Stimulated activated naive CD8-positive, alpha-beta T cell treated with anti-CD3 and anti-CD28 coated beads, Interleukin-15, amount 100 ng/mL, for 72 hours (primary cell): ENCODE measurements at places on chromosomes 13 and 19.

DNA sequence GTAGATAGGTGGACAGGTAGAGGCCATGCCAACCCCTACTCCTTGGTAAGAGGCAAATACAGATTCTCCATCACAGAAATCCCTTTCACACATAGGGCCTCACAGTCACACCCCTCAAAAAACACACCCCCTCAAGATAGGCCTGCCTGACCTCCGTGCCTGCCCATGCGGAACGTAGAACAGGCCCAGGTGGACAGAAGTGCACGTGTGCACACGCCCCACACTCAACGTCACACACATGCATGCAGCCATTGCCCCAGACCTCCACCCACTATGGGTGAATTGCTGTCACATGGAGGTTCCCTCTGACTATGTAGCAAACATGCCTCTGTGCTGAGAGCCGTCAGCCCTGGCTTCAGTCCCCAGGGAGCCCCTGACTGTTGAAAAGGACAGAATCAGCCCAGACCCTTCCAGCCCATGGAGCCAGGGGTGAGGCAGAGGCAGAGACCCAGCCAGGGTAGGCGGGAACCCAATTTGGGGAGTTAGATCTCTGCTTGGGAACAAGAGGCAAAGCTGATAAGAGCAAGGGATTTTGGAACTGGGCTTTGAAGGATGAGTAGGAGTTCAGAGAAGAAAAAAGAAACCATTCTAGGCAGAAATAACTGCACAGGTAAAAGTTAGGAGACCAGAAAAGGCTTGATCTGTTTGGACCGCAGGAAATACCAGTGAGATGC is 3.1 kb downstream of the ANKRD24 start:
- DNase-seq: no peak

GRCh38 chr13:43564952-43565351 is 221.8 kb downstream of the ENOX1 start:
- DNase-seq: no peak

DNA sequence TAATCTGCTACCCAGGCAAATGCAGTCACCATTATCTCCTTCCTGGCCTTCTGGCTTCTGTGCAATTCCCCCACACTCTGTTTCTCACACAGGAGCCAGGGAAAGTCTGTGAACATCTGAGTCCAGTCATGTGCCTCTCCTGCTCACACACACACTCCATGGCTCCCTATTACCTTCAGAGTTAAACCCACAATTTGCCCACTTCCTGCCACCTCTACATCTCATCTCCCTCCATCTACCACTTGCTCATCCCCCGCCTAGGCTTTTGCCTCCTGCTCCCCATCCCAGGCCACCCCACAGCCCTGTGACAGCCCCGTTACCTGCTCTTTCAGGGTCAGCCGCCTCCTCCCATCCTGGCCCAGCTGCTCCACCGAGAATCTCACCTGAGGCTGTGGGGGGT is 13.5 kb downstream of the IL12RB1 start:
- no peak for DNase-seq

DNA sequence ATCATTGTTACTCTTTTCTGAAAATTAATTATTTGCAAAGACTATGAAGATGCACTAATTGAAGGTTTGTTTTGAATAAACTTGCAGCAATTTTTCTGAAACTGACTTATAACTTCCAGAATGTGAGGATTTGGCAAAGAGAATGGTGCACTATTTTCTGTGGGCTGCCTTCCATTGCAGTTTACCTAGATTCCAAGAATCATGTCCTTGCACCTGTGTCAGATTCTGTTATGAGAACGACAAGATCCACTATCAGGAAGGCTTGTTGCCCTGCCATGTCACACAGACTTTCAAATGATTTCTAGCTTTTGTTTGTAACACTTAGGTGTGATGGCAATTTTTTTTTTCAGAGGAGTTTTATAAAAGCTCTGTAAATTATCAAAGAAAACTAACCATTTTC is 5.6 kb upstream of the SLAIN1 start:
- no peak for DNase-seq

GRCh38 chr19:41929536-41930071 is 1.4 kb upstream of the ERFL start:
- DNase-seq: no peak

- DNase-seq: peak; percentile 40
Observed at GRCh38 chr19:2149980-2150793, 1.2 kb downstream of the AP3D1 start.

- no peak for DNase-seq
Observed at GRCh38 chr19:14333101-14333871, 48.0 kb upstream of the ADGRE5 start.

- DNase-seq: peak; percentile 30
Observed at GRCh38 chr19:40217027-40217810, 965 bp downstream of the TTC9B start.

DNA sequence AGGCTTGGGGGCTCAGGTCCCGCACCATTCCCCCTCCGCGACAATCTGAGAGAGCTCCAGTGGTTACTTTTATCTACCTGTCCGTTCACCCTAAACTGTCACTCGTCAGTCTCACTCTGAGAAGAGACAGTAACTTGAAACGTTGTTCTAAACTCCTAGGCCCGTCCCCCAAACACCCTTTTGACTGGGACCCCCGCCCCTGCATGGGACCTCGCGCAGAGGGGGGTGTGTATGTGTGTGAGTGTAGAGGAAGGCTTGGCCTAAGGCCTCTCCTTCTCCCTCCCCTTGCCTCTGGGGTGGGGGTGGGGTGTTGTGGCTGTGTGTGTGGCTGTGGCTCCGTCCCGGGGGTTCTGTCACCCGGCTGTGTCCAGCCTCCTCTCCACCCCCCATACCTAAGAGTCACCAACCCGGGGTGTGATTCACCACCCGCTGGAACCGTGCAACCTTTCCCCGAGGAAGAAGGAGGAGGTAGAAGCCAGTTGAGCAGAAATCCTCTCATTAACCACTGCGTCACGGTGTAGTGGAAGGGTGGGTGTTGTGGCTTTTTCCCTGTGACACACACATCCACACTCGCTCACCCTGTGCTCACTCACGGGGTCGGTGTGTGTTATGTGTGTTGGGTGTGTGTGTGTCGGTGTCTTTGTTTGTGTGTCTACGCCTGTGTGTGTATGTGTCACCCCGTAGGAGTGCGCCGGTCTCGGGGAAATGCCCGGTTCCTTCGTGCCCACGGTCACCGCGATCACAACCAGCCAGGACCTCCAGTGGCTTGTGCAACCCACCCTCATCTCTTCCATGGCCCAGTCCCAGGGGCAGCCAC is 2.4 kb downstream of the FOSB start:
- DNase-seq: no peak

- DNase-seq: no peak
Observed at GRCh38 chr19:4052993-4053422, 13.7 kb downstream of the ZBTB7A start.

GRCh38 chr13:95292622-95293021 is 8.6 kb downstream of the ABCC4 start:
- DNase-seq: no peak

DNA sequence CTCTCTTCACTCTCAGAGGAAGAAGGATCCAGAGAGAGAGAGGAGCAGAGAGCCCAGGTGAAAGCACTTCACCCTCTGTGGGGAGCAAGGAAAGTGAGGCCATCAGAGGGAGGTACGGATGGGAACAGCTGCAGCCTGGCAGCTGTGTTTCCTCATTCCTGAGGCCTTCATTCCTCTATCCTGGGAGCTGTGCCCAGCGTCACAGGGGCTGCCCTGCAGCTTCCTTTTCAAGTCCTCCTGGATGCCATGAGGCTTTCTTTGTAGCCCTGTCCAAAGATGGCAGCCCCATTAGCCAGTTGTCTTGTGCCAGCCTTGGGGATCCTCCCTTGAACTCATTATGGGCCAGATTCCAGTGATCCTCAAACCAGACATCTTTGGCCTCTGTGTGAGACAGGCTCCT is 76.8 kb upstream of the PCDH8 start:
- DNase-seq: no peak

GRCh38 chr19:37467608-37468090 is 405 bp upstream of the ZNF569 start:
- no peak for DNase-seq

DNA sequence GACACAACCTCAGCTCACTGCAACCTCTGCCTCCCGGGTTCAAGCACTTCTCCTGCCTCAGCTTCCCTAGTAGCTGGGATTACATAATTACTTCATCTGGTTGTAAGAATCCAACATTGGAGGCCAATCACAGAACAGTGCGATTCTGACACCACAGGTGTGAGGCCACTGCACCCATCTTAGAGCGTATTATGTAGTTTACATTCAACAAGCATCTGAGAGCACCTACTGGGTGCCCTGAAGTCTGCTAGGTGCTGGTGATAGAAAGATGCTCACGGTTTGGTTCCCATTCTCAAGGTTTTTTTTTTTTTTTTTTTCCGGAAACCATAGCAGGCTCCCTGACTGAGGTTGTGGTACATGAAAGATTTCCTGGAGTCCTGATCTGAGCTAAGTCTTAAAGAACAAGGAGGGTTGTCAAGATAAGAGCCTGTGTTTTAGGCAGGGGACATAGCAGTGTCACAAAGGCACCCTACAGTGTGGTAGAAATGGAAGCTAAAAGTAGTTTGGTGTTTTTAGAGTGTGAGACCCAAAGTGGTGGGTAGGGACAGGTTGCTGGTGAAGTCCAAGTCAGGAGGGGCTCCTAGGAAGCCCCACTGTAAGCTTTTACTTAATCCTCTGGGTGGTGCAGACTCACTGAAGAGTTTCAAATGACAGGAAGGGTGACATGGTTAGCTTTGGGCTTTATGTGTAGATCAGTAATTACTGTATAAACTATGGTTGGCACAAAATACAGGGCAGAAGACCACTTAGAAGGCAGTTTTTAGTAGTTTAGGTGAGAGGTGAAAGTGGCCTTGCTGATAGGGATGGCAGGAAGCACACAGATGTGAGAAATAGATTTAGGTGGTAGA is 15.2 kb downstream of the SAE1 start:
- no peak for DNase-seq

DNA sequence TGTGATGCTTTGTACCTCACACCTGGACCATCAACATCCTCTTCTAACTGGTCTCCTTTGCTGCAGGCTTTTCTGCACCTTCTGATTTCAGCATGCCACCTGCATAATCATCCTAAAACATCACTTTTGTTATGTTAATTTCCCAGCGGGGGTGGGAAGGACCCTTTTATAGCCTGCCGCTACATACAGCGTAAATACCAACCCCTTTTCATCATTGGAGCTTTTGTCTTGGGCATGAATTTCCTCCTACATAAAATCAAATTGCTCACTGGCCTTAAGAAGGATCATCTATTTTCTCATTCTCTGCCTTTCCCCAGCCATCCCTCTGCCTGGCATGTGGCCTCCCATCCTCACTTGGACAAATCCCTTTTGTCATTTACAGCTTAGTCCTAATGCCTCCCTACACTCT is 124.7 kb downstream of the RBM26 start:
- DNase-seq: no peak

DNA sequence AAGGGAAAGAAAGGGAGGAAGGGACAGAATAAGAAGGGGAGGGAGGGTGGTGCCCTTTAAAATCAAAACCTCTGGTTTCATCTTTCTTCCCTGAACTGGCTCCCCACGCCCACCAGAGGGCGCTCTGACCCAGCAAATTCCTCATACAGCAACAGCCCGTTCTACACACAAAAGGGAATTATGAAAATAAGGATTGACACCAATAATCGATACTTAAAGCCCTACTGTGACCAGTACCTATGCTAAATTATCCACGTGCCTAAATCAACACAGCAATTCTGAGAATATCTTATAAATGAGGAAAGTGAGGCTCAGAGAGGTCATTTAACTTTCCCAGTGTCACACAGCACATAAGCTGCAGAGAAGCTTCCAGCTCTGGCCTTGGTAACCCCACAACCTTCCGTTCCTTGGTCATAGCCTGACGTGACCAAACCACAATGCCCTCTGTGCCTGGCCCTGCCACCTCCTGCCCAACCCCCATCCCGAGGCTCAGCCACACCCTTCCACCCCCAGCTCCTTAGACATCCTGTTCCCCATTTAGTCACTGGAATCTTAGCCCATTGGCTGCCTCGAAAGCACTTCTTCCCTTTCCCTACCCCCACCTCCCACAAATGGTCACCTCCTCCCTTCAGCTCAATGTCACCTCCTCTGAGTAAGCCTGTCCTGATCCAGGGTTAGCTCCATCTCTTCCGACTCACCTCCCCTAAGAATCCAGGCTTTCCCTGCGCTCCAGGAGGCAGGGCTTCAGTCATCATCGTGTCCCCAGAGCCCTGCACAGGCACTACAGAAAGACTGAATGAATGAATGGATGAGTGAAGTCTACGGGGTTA is 34.2 kb upstream of the PNMA8B start:
- DNase-seq: peak; percentile 66

- no peak for DNase-seq
Observed at GRCh38 chr13:63632321-63632720, 2216.7 kb upstream of the PCDH20 start.

DNA sequence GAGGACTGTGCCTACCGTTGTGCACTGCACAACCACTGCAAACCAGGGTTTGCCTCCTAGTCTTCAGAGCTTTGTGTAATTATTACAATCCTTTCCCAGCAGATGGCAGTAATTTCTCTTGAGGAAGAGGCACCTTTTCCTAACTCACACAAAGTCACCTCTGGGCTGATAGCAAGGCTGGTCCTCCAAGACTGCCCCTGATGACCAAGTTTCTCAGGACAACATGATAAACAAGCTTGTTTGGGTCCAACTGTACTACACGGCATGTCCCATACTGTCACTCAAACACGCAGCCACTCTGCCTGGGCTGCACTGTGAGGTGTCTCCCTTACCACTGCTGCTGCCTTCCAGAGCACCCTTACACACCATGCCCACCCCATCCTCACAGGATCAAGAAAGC is 39.3 kb downstream of the RFXAP start:
- peak; percentile 1 for DNase-seq

DNA sequence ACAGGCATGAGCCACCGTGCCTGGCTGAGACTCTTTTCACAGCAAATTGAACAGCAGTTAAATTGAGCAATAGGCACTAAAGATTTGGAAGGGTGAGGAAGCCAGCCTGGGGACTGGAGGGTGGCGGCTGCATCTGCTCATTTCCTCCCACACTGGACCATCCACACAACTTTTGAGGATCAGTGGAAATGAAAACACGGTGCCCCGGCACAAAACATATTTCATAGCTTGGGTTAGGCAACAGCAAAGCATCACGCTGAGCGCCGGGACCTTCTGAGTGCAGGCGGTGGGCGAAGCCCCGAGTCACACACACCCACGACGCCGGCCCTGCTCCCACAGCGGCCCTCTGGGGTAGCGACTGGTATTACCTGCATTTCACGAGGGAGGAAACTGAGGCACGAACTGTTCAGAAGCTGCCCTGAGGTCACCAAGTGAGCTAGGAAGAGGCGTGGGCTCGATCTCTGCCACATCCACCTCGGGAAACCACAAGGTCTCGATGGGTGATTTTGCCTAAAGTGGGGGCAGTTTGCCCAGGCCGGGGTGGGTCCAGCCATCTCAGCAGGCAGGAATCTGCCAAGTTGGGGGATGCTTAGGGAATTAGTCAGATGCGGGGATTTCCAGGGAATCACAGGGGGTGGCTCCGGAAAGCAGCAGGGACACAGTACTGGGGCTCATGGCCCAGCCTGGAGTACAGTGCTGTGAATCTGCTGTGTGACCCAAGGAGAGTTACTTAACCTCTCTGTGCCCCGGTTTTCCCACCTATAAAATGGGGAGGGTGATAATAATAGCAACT is 3.5 kb upstream of the SBNO2 start:
- no peak for DNase-seq
